ENCODE measurements at places on chromosomes 1 and 21.

DNA sequence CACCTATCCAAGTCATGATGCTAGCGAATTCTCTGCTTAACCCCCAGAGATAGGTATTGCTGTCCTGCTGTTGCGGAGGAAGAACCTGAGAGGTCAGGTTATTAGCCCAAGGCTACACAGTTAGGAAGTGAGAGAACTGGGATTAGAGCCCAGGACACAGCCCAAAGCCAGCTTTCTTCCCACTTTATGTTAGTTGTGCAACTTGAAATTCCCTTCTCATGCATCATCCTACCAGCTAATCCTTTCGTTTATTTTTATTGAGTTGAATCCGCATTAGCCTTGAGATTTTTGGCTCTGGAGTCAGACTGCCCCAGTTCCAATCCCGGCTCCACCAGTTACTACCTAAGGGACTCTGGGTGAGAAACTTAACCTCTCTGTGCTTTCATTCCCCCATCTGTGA is 65.4 kb downstream of the PLEKHA6 start:
- no peak for DNase-seq

DNA sequence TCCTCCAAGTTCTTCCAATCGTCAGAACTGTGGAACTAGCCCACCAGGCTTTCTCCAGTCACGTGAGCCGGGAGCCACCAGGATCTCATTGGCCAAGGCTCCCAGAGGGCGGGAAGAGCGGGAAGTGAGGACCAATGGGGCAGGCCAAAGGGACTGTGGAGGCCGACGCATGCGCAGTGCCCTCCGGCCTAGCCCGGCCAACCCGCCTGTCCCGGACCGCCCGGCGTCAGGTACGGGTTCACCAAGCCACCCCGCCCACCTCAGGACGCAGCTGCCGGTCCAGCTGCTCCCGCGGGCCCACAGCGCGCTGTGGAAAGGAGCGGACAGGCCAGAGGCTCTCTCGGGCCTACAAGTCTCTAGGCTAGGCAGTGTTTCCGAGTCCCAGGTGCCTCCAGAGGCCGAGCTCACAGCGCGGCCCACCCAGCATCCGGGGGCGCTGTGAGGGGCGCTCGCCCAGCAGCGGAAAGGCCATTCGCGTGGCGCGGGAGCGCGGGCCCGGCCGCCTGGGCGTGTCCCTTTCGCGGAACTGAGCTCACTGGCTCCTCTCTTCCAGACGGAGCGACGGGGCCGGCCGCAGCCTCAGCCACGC is 10.9 kb downstream of the OR14I1 start:
- no peak for DNase-seq

- no peak for DNase-seq
These were observed 221.3 kb downstream of the TOMM20 start for GRCh38 chr1:234907208-234907939.

DNA sequence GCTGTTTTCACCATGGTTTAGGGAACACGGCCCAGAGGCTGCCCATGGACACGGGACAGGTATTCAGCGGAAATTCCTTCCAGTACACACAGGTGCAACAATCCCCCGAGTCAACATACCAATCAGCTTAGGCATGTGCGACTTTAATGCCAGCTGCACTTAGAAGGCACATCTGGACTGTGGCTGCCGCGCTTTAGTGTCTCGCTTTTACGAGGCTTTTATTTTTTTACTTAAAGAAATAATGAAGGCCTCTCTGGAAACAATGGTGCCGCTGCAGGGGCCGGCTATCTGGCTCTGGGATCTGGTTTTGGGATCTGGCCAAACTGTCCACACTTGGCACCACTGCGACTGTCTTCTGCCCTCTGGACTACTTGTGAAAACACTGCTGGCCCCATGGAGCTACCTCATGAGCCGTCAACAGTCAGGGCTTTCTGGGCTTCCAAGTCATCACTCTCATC is 55.5 kb downstream of the SLC66A1 start:
- no peak for DNase-seq

DNA sequence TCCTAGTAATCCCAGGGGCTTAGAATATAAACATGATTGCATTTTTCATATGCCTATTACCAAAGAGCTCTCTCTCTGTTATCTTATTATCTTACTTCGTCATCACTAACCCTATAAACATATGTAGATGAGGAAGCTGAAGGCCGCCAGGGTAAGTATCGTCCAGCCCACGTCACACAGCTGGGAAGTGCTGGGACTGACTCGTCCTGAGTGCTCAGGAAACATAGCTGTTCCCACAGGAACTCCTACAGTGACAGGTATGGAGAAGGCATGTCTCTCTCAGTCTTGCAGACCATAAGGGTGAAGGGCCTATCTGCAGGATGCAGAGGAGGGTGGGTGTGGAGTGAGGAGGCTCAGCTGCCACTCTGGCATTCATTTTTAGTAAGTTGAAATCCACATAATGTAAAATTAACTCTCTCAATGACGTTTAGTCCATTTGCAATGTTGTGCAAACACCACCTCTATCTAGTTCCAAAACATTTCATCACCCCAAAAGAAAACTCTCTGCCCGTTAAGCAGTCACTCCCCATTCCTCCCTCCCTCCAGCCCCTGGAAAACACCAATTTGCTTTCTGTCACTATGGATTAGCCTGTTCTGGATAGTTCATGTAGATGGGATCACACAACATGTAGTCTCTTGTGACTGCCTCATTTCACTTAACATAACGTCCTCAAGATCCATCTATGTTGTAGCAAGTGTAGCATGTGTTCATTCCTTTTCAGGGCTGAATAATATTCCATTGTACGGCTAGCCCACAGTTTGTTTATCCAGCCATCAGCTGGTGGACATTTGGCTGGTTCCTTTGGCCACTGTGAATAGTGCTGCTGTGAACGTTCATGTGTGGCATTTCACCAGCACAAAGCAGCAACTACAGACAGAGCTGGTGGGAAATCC is 68.3 kb downstream of the TCP10L start:
- DNase-seq: no peak

GRCh38 chr1:112625696-112626095 is 6.1 kb downstream of the CAPZA1 start:
- DNase-seq: no peak

GRCh38 chr1:116881879-116882520 is 27.7 kb upstream of the PTGFRN start:
- DNase-seq: peak; percentile 70

DNA sequence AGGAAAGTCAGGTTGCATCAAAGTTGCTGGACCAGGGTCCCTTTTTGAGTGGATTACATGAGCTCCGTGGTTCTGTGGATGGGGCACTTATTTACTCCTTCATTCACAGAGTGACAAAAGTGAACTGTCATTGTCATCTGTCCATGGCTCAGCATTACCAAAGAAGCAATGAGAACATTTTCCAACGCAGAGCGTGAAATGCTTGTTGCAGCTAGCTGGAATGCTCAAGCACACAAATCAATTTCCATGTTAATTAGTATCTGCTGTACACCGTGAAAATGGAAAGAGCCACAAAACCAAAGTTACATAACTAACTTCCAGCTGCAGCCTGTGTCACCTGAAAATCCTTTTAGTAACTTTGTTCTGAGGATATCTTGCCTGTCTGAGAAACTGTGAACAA is 78.9 kb downstream of the MT1HL1 start:
- no peak for DNase-seq

DNA sequence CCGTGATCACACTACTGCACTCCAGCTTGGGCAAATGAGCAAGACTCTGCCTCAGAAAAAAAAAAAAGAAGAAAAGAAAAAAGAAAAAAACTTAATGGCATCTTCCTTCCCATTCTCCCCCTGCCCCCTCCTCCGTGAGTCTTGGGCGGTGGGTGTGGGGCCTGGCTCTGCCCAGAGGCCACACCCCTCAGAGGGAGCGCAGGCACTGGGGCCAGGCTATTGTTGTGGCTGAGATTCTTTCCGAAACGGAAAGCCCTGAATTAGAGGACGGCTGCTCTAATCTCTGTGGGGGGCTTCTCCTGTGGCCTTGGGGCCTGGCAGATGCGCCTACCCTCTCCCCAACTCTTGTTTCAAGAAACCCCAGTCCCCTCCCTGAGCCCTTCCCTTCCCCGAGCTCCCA is 4.1 kb upstream of the FAM110D start:
- no peak for DNase-seq

DNA sequence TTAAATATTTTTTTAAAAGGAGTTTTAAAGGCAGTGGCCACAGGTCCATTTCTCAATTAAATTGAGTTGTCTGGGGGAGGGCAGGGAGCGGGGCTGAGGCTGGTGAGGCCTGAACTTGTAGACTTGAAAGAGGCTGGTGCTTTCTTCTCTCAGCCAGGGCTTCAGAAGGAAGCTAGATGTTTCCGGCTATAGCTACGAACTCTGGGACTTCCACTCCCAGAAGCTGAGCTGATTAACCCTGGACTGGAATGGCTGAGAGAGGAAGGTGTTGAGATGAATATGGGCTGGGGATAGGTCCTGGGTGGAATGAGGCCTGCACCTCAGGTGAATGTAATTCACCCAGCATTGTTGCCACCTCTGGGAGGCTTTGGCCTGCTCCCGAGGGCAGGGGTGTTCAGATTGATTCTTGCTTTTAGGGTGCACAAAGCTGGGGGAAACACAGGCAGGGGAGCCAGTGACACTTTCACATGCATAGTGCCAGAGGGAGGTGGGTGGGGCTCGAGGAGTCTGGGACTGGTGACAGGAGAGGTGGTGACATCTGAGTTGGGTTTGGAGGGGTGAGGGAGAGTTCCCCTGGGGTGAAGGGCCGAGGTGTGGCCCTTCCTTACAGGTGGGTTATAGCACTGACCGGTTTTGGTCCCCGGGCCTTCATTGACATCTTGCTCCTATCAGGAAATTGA is 18.2 kb downstream of the LDLRAP1 start:
- no peak for DNase-seq

Data from CD14-positive monocyte (primary cell).